ENCODE measurements at places on chromosomes 2 and 18. TPM values are rescaled to one million over a fixed set of nuclear protein-coding genes. Genes with fewer than 3 reads are reported as not detected.

FHL2 gene
- total RNA-seq, result 110 TPM

CUL3 gene
- 112 TPM for total RNA-seq

ACMSD gene
- not detected for total RNA-seq

NGEF gene
- total RNA-seq, result 0.50 TPM

IL1B gene
- not detected for total RNA-seq

ECEL1 gene
- total RNA-seq, result under 0.01 TPM

GULP1 gene
- 27.7 TPM for total RNA-seq

NYAP2 gene
- total RNA-seq, result not detected

RRM2 gene
- total RNA-seq, result 123 TPM

ZNF804A gene
- total RNA-seq, result under 0.01 TPM

RIT2 gene
- total RNA-seq, result not detected

ZDBF2 gene
- 19.2 TPM for total RNA-seq

NLRC4 gene
- not detected for total RNA-seq

TANC1 gene
- total RNA-seq, result 117 TPM

TGFA gene
- total RNA-seq, result 0.66 TPM

MLPH gene
- 0.27 TPM for total RNA-seq

KIAA2012 gene
- total RNA-seq, result not detected

CHRNA1 gene
- total RNA-seq, result 0.07 TPM

THAP4 gene
- total RNA-seq, result 45.0 TPM

PFN4 gene
- 0.72 TPM for total RNA-seq

CD302 gene
- 15.9 TPM for total RNA-seq

KYNU gene
- 0.43 TPM for total RNA-seq

CEP68 gene
- 29.7 TPM for total RNA-seq

CNOT9 gene
- 87.9 TPM for total RNA-seq

HPCAL1 gene
- 70.2 TPM for total RNA-seq

MC2R gene
- not detected for total RNA-seq

ANKRD30B gene
- total RNA-seq, result not detected

CASP8 gene
- 17.2 TPM for total RNA-seq

RAB31 gene
- 35.8 TPM for total RNA-seq

TTN gene
- 3.2 TPM for total RNA-seq

HOXD13 gene
- not detected for total RNA-seq

PSME4 gene
- 179 TPM for total RNA-seq

LBX2 gene
- total RNA-seq, result 3.2 TPM

FAM237A gene
- total RNA-seq, result not detected

NR4A2 gene
- 0.13 TPM for total RNA-seq

CFAP65 gene
- not detected for total RNA-seq

PXDN gene
- total RNA-seq, result 149 TPM

CLEC4F gene
- total RNA-seq, result not detected

C2orf66 gene
- 0.40 TPM for total RNA-seq

DSC1 gene
- total RNA-seq, result not detected

SRD5A2 gene
- under 0.01 TPM for total RNA-seq

ZBTB14 gene
- total RNA-seq, result 24.4 TPM

ALPP gene
- not detected for total RNA-seq

ASAP2 gene
- total RNA-seq, result 121 TPM

MAP2 gene
- total RNA-seq, result 24.5 TPM

ATOH8 gene
- total RNA-seq, result 5.4 TPM

UGT1A7 gene
- not detected for total RNA-seq

ZNF516 gene
- total RNA-seq, result 12.0 TPM
